ENCODE measurements at places on chromosomes 3 and 15.

- DNase-seq, result no peak
Observed at GRCh38 chr15:29129221-29129620, 140.4 kb downstream of the NSMCE3 start.

- no peak for DNase-seq
Observed at GRCh38 chr3:50612234-50612882, 784 bp upstream of the CISH start.

DNA sequence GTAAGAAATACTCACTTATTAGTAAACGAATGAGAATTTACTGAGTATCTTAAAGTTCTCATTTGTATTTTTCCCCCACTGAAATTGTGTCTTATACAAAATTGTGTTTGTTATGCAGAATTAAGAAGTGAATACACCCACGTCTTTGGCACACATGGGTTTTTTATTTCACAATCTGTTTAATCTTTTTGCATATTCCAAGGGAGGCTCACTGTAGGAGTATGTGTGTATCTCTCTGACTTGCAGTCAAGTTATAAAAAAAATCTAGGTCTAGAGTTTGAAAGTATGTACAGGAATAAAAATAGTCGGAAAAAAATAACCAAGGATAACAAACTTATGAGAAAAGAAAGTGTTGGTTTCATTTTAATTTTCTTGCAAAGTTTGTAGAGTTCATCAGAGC, 255.2 kb downstream of the PDCD6IP start:
- DNase-seq, result no peak

DNA sequence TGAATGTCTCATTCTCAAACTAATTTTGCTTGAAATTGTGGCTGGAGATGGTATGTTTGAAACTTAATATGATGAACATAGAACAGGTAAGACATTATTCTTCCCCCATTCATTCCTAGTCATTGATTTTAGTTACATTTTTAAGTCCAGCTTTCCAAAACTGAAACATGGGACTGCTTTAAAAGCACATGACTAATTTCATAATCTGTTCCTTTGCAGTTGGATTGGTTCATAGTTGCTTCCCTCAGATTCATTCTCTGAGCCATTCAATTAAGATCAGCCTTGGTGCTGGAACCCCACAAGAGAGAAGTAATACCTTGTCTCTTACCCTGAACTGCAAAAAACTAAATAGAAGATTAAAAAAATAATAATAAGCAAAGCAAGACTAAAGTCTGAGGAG, 87.5 kb upstream of the TGFBR2 start:
- no peak for DNase-seq
